Karpas-422 (cell line): ENCODE measurements at places on chromosomes 13 and 19.

DNA sequence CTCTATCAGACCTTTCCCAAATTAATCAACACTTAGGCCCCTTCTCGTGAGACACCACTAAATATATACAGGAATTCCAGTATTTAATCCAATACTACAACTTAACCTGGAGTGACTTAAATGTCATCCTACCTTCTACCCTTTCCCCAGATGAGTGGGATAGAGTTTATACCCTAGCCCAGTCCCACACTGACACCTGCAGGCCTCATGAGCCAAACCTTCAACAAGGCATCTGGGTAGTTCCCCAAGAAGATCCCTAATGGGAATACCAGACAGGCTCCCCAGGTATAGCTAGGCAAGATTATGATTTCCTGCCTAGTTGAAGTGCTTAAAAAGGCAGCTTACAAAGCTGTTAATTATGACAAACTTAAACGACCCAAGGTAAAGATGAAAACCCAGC, 15.9 kb downstream of the ZNF83 start:
- peak; percentile 39 for DNase-seq

- DNase-seq = no peak
Observed at GRCh38 chr19:13094106-13094504, 8.6 kb downstream of the LYL1 start.

- no peak for DNase-seq
Observed at GRCh38 chr19:33325920-33326319, 23.6 kb upstream of the CEBPA start.

- DNase-seq = no peak
Observed at GRCh38 chr13:23718996-23719395, 148.8 kb downstream of the TNFRSF19 start.

GRCh38 chr19:47020132-47020805, 632 bp downstream of the NPAS1 start:
- DNase-seq = no peak
